Uterus (tissue), 4 donors: ENCODE measurements at places on chromosomes 7 and 10.

- no peak for DNase-seq
Measured at GRCh38 chr7:55420530-55420929, 55.4 kb downstream of the LANCL2 start.

DNA sequence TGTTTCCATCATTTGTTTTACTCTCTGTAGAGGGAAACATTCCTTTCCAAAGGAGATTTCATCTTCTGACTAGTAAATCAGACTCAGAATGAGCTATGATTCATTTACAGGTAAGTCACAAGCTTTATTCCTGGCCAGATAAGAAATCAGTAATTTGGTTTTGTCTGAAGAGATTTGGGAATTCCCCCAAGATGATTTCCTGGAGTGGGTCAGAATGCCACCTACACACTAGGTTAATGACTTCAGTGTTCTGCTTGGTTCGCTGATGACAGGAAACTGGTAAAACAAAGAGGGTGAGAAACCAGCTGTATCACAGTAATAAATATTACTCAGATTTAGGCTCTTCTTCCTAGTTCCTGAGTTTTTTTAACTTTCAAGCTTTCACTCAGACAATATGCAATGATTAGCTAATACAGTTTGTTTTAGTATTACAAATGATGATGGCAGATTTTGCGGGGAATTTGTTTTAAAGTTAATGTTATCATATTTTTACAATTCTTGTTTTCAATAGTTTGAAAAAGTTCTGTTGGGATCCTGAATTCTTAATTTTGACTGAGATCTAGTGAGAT lies 8.3 kb upstream of the ASZ1 start:
- no peak for DNase-seq

GRCh38 chr7:106063024-106063423 lies 49.1 kb downstream of the SYPL1 start:
- DNase-seq: no peak

DNA sequence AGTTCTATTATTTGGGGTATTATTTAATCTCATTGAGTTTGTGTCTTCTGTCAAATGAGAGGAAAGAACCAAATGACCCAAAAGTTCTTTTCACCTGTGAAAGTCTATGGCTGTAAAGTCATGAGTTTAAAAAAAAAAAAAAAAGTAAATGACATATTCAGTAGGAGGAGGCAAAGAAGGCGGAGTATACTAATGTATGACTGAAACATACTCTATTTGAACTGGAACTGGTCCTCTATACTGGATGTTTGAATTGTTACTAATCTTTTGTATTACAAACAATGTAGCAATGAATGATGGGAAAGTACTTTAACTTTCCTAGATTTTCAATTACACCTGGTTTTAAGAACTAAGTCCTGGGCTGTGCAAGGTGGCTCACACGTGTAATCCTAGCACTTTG lies 24.9 kb upstream of the GSAP start:
- DNase-seq: no peak

DNA sequence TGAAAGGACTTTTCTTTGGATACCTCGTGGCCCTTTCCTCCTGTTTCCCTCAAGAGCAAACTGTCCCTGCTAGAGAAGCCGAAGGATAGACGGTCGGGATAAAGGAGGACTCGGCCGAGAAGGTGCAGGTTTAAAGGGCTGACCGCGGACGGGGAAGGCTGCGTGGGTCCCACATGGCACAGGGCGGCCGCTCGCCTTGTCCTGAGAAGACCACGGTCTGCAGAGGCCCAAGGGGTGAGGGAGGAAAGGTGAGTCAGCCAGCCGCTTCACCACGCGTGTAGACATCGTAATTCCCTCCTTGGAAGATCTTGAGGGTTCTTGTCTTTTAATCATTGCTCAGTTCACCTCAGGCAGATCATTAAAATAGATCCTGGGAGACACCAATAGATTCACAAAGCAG lies 253.8 kb downstream of the DPP6 start:
- no peak for DNase-seq

DNA sequence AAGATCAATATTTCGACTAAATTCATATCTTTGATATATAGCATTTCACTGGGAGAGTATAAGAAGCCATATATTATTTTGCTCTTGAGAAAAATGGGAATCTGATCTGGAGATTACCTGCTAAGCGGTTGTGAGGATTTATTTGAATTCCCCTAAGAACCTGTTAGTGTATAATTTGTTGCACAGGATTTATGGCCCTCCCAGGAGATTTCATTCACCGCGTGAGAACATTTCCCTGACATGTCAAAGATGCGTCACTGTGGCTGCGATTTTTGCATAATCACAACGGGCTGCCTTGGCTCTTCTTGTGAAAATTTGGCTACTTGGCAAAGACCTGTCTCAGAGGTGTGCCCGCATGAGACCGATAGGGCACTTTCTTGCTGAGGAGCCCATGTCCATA lies 184.7 kb upstream of the PFKP start:
- no peak for DNase-seq

GRCh38 chr10:14527915-14528314 lies 197.2 kb upstream of the FRMD4A start:
- DNase-seq: no peak

DNA sequence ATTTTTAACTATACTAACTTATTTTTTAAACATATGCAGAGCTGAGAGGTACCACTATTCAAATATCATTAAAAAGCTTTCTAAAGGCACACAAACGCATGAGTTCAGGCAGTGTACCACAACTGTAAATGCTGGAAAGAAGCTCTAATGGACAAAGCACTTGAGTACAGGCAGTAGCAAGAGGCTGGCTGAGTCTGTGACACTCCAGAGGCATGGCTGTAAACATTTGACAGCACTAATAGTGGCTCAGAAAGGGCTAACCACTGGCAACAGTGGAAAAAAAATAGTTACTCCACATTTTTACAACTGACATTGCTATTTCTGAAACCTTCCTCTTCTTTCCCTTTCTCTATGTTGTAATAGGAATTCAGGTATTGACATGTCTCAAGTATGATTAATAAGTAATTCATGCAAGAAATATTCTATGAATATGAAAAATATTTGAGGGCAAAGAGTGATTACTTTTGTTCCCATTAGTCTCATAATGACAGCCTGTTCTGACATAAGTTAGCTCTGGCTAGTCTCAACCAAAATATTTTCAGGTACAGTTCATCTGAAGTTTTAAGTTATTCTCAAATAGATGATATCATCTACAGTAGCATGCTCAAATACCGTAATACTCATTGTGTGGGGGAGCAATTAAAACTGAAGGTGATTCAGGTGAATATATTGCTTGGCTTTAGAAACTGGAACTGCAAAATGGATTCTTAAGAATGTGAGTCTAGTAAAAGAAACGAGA lies 324.0 kb upstream of the POT1 start:
- no peak for DNase-seq

GRCh38 chr7:22969010-22969431 lies 44.9 kb downstream of the HYCC1 start:
- DNase-seq: no peak

DNA sequence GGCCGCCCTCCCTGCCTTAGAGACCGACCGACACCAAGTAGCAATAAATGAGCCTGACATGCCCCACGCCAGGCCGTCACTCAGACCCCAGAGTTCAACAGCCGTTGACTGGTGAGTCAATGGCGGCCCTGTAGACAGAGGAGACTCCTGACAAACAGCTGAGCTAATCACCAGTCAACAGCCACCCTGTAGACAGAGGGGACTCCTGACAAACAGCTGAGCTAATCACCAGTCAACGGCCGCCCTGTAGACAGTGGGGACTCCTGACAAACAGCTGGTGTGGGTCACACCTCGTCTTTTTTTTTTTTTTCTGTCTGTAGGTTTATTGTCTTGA lies 16.9 kb upstream of the KNDC1 start:
- no peak for DNase-seq

GRCh38 chr7:134943785-134944400 lies 42.4 kb upstream of the AGBL3 start:
- DNase-seq: no peak

- DNase-seq: no peak
Measured at GRCh38 chr7:44381494-44382220, 56.3 kb upstream of the CAMK2B start.

- no peak for DNase-seq
Measured at GRCh38 chr7:3194501-3195141, 106.4 kb upstream of the SDK1 start.

DNA sequence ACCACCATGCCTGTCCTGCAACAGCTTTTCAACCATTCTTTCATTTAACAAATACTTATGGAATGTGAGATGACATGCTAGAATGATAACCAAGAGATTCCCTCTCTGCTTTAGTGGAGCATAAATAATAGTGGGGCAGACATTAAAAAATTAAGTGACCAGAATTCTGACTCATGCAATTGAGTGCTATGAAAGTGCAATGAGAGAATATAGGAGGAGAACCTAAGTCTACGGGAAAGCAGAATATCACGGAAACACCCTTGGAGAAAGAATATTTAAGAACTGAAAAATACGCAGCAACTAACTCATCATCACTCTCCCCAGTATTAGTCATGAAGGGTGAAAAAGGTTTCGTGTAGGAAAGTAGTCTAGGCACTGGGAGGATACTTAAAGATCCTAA lies 7.1 kb downstream of the KIF5B start:
- no peak for DNase-seq

- no peak for DNase-seq
Measured at GRCh38 chr10:123241391-123242141, 87.4 kb downstream of the BUB3 start.

DNA sequence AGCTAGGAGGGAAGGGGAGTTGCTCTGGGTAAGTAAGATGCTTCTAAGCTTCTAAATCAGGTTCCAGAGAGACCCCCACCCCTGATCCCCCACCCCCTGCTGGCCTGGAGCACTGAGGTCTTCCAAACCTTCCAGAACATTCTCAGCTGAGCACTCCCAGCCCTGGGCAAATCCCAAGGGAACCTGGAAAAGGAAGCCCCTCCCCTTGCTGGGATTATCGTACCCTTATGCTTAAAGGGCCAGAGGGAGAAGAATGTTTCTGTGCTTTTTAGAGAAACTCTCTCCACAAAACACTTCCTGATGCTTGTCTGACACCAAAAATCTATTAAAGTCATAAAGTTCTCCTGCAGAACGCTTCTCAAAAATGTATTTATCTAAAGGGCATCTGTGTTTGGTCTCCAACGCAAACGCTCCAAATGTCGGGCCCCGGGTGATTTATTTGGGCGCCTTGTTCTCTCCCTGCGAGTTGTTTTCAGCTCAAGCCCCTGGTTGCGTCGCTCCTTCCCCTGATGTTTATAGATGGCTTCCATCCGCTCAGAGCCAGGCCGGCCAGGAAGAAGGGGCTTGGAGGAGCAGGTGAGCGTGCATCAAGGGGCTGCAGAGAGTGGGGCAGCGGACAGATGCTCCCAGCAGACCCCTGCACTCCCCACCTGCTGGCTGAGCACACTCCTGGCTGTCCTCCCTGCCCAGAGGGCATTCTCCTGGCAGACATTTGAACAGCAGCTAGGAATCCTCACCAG lies 8.2 kb upstream of the RET start:
- DNase-seq: no peak

GRCh38 chr7:115632636-115633035 lies 397.9 kb downstream of the TFEC start:
- DNase-seq: no peak

DNA sequence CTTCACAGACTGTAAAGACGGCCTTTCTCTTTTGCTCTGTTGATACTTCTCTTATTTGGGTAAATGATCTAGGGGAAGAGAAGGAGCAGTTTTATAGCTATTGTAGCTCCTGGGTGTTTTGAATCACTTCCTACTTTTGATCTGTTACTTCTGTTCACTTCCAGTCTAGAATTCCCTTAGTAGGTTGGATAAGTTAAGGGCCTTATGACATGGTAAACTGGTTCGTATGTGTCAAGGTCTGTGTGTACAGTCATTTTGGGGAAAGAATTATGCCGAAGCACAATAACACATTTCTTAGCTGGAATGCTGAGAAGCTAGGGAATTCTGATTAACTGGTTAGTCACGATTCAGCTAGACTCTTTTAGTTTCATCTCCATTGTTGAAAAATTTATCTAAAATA lies 8.1 kb downstream of the DENND10 start:
- no peak for DNase-seq

- no peak for DNase-seq
Measured at GRCh38 chr10:130215151-130215930, 79.2 kb downstream of the GLRX3 start.

GRCh38 chr10:100307684-100308083 lies 21.2 kb upstream of the BLOC1S2 start:
- no peak for DNase-seq

DNA sequence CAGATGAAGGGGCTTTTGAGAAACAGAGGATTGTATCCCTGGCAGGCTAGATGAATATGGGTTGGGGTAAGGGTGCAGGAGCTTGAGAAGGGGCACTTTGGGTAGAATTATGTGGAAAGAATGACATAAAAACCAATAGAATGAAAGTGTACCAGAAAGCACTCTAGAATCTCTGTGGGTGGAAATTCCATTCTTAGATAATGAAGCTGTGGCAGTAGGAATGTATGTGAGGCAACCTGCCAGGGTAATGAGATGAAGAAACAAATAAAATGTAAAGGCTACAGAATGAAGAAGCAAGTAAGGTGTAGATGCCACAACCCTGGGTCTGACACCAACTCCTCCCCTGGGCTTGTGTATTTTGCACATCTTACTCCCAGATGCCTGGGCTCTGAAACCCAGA lies 16.8 kb downstream of the NOBOX start:
- DNase-seq: no peak

DNA sequence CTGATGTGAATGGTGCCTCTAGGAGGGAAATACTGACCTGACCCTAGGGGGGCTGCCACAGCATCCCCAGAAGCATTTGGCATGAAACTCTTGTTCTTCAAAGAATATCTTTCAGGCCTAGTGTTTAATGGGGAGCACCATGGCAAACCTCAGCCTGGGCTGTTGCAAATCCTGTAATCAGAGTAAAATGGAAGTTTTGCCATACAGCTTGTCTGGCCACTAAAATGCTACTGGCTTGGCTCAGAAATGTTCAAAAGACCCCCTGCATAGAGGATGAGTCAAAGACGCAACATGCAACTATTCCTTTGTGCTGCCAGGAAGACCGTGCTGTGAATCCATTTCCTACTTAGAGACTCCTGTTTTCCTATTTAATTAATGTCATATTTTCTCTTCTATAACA lies 26.7 kb downstream of the HECW1 start:
- DNase-seq: no peak

DNA sequence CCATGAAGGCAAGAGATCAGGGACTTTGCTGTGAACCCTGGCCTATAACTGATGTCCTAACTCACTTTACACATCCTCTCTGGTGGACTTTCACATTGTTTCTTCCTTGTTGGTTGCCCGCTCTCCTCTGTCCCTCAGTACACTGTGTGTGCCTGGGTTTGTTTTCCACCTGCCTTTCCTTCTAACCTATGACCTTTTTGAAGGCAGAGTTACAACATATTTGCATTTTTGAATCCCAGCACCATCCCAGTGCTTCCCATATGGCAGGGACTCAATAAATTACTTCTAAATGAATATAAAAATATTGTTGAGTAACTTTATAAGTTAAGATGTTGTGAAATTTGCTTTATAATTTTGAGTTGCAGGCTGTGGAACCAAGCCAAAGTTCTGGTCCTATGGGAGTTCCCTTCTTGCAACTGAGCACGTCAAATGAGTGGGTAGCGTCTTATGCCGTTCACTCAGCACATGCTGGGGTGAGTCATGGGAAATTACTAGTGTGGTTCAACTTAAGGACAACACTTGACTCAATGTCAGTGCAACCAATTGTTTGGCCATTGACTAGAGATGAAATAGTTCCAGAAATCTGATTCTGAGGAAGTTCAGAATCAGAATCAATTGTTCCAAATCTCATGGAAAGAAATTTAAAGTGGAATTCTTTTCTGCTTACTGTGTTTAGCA lies 250.9 kb downstream of the TWIST1 start:
- peak; percentile 71 for DNase-seq
